Karpas-422 (cell line): ENCODE measurements at places on chromosomes 16 and 17. TPM values are rescaled to one million over a fixed set of nuclear protein-coding genes. Genes with fewer than 3 reads are reported as not detected.

- no peak overlapping the region for H3K27ac ChIP-seq
- no peaks in the 10 kb centered on the region for H3K27me3 ChIP-seq
- H3K4me1 ChIP-seq = no peaks in the 10 kb centered on the region
- DNase-seq = no peak
- H3K36me3 ChIP-seq = peaks cover 4% of the 10 kb centered on the region; the same call in 1 of the 2 replicates
Measured at GRCh38 chr17:76570877-76571471, 14.7 kb downstream of the ST6GALNAC2 start.

Gene AOC2
- 0.67 and 1.5 TPM in 2 replicates for total RNA-seq

Gene KRT17
- total RNA-seq = not detected in 2 replicates

GRCh38 chr17:73985466-73986015 is 217.9 kb upstream of the RPL38 start:
- H3K4me1 ChIP-seq = no peaks in the 10 kb centered on the region
- no peaks in the 10 kb centered on the region for H3K27me3 ChIP-seq
- no peak overlapping the region for H3K4me3 ChIP-seq
- H3K36me3 ChIP-seq = no peaks in the 10 kb centered on the region
- no peak overlapping the region for H3K27ac ChIP-seq

- H3K27ac ChIP-seq = no peak overlapping the region
- no peak overlapping the region for H3K4me3 ChIP-seq
- H3K27me3 ChIP-seq = no peaks in the 10 kb centered on the region
- DNase-seq = no peak
- H3K36me3 ChIP-seq = no peaks in the 10 kb centered on the region
Measured at GRCh38 chr17:42687707-42688320, 5.5 kb downstream of the CNTNAP1 start.

GRCh38 chr16:23355106-23355670 is 53.1 kb downstream of the SCNN1B start:
- H3K4me3 ChIP-seq = no peak overlapping the region
- H3K4me1 ChIP-seq = no peaks in the 10 kb centered on the region
- no peaks in the 10 kb centered on the region for H3K36me3 ChIP-seq
- H3K27ac ChIP-seq = no peak overlapping the region
- no peak for DNase-seq

Gene SLC25A10
- 8.6 and 15.0 TPM in 2 replicates for total RNA-seq

Gene CIITA
- 66.2 and 96.5 TPM in 2 replicates for total RNA-seq

Gene CD300E
- total RNA-seq = not detected in 2 replicates

Gene SNN
- total RNA-seq = 27.4 and 34.2 TPM in 2 replicates

DNA sequence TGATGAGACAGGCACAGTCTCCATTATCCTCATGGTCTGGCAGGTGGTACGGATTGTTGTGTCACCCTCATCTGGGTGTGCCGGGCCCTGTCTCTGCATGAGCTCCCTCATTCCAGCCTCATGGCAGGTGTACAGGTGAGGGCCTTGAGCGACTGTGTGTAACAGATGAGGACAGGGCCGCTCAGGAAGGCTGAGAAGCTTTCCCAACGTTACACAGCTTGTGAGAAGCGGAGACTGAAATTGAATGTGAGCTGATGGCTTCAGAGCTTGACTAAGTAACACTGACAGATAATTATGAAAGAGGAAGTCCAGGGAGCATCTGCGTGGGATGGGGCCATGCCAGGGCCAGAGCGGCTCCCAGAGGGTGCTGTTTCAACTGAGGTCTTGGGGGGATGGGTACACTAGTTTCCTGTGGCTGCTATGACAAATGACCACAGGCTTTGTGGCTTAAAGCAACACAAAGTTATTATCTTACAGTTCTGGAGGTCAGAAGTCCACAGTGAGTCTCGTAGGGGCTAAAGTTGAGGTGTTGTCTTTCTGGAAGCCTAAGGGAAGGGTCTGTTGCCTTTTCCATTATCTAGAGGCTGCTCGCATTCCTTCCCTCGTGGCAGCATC is 36.7 kb downstream of the CMIP start:
- peak overlapping the region; percentile 49; the same call in 1 of the 2 replicates for H3K4me3 ChIP-seq
- peak overlapping the region; percentile 89 for H3K27ac ChIP-seq

DNA sequence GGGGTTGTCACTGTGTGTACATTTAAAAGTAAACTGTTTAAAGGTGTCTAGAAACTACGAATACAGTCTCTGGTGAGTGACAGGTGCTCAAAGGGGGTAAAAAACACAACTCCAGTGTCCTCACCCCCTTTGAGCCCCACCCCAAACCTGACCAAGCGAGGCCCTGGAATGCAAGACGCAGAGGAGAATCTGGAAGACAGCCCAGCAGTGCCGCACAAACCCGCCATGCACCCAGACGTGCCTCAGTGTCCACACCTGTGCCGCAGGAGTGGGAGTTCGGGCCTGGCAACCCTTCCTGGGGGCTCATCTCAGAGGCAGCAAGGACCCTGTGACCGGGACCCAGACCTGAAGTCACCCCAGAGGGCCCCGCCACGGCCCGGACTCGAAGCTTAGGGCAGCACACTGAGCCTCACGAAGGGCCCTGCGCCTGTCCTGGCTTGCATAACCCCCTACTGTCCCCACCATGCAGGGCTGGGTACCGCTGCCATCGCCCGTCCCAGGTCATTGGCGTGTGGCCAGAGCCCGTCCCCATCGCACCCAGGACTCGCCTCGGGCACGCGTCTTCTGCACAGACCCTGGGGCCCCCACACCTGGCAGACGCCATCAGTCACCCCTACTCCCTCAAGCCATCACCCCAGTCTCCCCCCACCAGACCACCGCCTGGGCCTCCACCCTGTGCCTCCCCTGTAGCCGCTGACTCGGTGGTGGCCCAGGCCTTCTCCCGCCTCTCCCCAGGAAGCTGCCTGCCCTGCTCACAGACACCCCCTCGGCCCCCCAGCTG is 33.0 kb upstream of the ZC3H18 start:
- DNase-seq = no peak
- H3K36me3 ChIP-seq = no peaks in the 10 kb centered on the region
- H3K27ac ChIP-seq = no peak overlapping the region
- H3K4me3 ChIP-seq = no peak overlapping the region

DNA sequence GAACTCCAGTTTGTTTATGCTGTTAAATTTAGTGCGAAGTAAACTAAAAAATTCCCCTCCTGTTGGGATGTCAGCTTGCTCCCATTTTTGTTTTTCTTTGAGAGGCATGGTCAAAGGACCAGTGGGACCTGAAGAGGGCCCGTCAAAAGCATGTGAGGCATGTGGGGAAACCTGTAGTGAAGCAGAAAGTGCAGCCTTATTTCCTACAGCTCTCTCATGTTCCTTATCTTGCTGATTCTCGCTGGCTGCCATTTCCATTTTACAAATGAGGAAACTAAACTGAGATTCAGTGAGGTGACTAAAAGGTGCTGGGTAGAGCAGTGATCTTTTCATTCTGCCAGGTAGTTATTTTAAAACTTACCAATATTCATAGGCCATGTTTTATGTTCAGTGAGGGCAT is 27.1 kb downstream of the EPN2 start:
- H3K4me1 ChIP-seq = peaks cover 4% of the 10 kb centered on the region; the same call in 1 of the 2 replicates
- no peak for DNase-seq
- H3K27me3 ChIP-seq = no peaks in the 10 kb centered on the region
- H3K27ac ChIP-seq = no peak overlapping the region
- H3K4me3 ChIP-seq = no peak overlapping the region

Gene C16orf96
- total RNA-seq = not detected in 2 replicates

DNA sequence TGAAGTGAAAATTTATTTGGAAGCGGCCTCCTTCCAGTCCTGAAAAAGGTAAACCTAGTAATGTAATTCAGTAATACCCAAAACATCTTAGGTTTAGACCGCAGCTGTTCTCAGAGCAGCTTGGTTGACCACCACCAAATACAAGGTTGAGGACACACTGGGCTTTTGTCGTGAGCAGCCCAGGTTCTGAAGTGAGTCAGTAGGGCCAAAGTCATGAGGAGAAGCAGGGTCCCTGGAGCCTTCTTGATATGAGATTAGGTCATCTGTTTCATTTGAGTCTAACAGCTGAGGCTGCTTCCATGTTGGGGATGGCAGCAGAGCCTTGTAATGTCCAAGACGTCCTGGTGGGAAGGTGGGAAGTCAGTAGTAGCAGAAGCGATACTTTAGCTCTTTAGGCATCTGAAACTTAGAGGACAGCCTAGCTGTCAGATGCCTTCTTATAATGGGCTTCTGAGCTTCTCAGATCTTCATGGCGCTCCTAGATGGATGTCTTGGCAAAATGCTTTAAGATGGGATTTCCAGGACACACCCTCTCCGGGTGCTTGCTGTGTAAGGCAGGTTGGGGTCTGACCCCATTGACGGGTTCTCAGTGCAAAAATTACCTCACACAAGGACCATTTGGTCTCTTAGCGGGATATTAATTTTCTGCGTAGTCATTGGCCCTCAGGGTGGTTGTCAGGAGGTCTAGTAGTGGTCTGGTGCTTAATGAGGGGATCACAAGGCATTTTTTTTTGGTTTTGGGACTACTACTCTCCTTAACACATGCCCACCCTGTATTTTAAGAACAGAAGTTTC is 2.4 kb downstream of the ALKBH5 start:
- peaks cover 35% of the 10 kb centered on the region; the same call in 1 of the 2 replicates for H3K36me3 ChIP-seq
- peak; percentile 47 for DNase-seq
- H3K27me3 ChIP-seq = no peaks in the 10 kb centered on the region
- peaks cover 47% of the 10 kb centered on the region for H3K4me1 ChIP-seq

Gene RMI2
- total RNA-seq = 19.4 and 45.2 TPM in 2 replicates

DNA sequence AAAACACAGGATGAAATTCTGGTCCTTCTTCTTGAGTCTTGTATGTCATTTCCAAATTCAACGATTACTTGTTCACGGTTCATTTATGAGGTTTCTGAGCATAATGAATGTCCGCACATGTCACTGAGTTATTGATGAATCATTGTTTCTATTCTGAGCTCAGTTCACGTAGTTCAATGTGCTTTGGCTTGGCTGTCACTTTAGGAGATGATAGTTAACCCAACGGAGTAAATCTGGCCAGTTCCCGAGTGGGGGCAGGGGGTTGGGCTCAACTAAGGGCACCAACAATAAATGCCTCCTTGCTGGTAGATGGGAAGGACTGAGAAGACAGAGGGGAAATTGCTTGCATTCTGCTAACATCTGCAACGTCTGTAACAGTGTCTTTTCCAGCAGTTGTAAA is 239.4 kb upstream of the HSBP1 start:
- H3K36me3 ChIP-seq = no peaks in the 10 kb centered on the region
- no peaks in the 10 kb centered on the region for H3K27me3 ChIP-seq

DNA sequence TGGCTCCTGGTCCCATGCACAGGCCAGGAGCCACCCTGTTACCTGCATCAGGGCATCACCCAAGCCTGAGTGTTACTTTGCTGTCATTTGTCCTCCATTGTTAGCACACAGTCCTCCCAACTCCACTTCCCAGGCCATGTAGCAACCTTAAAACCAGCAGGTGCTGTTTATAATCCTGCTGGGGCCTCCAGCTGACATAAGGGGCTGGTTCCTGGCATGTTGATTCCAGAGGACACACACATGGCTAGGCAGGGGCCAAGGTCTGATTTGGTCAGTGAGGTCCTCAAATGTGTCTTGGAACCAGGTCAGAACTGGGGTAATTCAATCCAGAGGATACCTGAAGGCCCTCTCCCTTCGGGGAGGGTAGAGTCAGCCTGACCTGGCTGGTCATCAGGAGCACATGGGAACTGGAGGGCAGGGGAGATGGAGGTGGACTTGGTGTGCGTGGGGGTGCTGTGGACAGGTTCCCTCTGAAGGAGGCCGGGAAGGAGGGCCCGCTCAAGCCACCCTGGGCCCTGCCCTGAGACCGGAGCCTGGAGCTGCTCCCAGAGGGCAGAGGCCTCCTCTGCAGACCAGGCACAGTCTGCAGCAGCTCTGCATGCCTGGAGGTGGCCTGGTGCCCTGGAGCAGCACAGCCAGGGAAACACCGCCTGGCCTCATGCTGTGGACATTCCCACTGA is 6.6 kb downstream of the ADORA2B start:
- no peak for DNase-seq
- H3K27me3 ChIP-seq = no peaks in the 10 kb centered on the region
- H3K4me1 ChIP-seq = peaks cover 14% of the 10 kb centered on the region
- H3K27ac ChIP-seq = no peak overlapping the region
- no peak overlapping the region for H3K4me3 ChIP-seq

GRCh38 chr17:74892013-74892841 is 1.2 kb downstream of the FADS6 start:
- H3K36me3 ChIP-seq = no peaks in the 10 kb centered on the region
- no peak for DNase-seq
- no peak overlapping the region for H3K4me3 ChIP-seq
- H3K27ac ChIP-seq = no peak overlapping the region
- H3K27me3 ChIP-seq = no peaks in the 10 kb centered on the region

GRCh38 chr17:18381158-18381952 is 3.8 kb downstream of the EVPLL start:
- no peaks in the 10 kb centered on the region for H3K36me3 ChIP-seq
- H3K27me3 ChIP-seq = no peaks in the 10 kb centered on the region
- no peak for DNase-seq
- H3K27ac ChIP-seq = no peak overlapping the region
- no peak overlapping the region for H3K4me3 ChIP-seq

Gene PPP1R1B
- not detected in 2 replicates for total RNA-seq

Gene NATD1
- 0.45 and 1.2 TPM in 2 replicates for total RNA-seq

- H3K4me1 ChIP-seq = peaks cover 11% of the 10 kb centered on the region
- H3K36me3 ChIP-seq = no peaks in the 10 kb centered on the region
Measured at GRCh38 chr16:71526111-71526631, at the start of gene CHST4. TSS of gene CHST4 (plus strand) at chr16:71526426. CDS start at chr16:71536678, 10,252 bp downstream.

DNA sequence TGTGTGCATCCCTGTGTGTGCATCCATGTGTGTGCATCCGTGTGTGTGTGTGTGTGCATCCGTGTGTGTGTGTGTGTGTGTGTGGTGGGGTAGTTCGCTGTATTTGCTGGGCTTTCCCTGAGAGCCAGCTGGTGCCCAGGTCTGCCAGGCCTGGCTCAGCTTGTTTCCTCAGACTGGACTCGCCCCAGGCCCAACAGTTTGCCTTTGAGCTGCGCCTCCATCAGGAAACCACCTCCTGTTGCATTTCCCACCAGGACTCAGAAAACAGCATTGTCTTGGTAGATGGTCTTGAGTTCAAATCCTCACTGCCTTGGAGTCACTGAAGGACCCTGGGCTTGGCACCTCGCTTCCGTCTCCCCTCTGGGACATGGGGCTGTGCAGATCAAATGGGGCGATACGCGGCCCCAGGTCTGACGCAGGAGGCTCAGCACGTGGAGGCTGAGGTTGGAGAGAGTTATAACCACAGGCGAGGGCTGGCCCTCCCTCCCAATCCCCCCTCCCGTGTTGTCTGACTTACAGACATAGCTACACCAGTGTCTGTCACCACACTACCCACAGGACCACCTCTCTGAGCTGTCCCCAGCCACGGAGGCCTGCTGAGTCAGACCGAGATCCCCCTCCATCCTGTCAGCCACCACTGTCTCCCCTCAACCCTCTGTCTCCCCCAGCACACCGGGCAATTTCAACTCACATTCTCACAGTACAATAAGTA is 4.7 kb downstream of the ITGAE start:
- no peaks in the 10 kb centered on the region for H3K27me3 ChIP-seq
- H3K4me1 ChIP-seq = peaks cover 4% of the 10 kb centered on the region
